ENCODE measurements at places on chromosomes 4 and X.
A peak's percentile ranks its signal among the peaks of the same experiment; 100 is the strongest.

GRCh38 chr4:110867981-110868720 lies 245.3 kb upstream of the PITX2 start:
- DNase-seq, result no peak

DNA sequence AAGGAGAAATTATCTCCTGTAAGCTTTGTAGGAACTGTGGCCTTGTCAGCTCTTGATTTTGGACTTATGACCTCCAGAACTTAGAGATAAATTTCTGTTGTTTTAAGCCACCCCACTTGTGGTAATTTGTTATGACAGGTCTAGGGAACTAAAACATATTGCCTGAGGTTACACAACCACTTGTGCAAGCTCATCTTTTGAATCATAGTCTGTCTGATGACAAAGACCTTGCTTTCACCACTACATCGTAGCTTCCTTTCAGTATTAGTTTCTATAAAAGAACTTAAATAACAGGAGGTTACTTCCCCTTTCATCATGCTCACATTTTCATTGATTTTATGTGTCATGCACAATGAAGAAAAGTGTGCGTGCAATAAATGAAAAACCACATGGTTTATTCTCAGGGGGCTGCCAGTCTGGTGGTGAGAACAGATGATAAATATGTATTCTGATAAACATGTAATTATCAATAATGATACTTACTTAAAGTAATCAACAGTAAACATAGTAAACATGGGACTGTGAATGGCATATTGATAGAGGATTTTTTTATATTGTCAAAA lies 690.0 kb upstream of the HS3ST1 start:
- DNase-seq, result no peak

- DNase-seq, result no peak
These were observed 334.7 kb upstream of the NR3C2 start for GRCh38 chr4:148776941-148777340.

GRCh38 chr4:2489081-2489805 lies 20.3 kb downstream of the RNF4 start:
- no peak for DNase-seq

GRCh38 chr4:87375719-87376291 lies 15.2 kb downstream of the HSD17B11 start:
- DNase-seq, result no peak

GRCh38 chrX:129091097-129091496 lies 432.2 kb downstream of the SMARCA1 start:
- DNase-seq, result no peak

DNA sequence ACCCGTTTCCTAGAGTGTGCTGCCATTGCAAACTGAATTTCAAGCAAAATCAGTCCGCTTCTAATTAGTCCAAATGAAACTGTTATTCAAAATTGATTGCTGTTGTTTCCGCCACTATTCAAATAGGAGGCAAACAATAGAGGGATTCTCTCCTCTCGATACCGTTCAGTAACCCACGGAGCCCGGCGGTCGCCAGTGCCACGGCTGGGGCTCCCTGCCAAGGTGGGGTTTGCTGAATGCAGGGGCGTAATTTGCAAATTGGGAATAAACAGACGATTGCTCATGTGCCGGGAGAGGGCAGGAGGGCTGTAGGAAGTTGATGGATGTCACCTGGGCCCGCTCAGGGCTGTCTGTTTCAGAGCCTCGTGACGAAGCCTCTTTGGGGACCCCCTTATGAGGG lies 8.8 kb downstream of the ADRA2C start:
- DNase-seq, result no peak

- no peak for DNase-seq
These were observed 403.1 kb downstream of the MID1IP1 start for GRCh38 chrX:39204353-39204752.

DNA sequence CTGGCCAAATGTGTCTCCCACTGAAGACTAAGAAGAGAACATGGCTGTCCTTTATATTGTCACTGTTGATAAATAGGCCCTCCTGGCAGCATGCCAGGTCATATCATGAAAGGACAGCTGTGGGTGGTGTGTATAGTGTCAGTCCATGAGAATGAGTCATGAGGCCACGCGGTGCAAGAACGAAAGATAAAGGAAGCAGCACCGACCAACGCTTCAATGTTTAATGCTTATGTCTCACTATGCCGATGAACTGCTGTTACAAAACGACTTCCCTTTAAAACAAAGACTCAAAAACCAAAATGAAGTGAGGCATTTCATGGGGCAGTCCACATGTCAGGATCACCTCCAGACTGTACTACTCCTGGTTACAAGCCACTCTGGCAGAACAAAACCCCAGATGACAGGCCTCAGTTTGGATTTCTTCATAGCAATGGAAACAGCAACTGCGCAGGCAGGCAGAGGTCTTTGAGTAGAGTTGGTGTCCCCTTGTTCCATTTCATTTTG lies 5.2 kb upstream of the TCEANC start:
- DNase-seq, result peak; percentile 35

GRCh38 chrX:120021927-120022326 lies 55.6 kb downstream of the RHOXF2B start:
- no peak for DNase-seq

DNA sequence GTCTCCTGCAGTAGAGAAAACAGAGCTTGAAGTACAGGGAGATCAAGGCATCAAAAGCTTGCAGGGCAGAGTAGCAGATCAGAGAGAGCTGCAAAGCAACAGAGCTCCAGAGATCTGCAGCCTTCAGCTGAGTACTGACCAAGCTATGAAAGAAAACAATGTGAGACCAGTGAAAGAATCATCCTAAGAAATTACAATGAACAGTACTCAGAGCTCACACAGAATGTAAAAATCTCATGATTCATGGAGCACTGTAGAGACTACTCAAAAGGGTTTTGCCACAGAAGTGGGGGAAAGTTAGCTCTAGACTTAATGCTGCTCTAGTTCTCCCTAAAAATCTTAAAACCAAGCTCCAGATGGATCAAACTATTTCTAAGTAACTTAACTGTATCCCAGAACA lies 80.0 kb upstream of the MAB21L2 start:
- no peak for DNase-seq

DNA sequence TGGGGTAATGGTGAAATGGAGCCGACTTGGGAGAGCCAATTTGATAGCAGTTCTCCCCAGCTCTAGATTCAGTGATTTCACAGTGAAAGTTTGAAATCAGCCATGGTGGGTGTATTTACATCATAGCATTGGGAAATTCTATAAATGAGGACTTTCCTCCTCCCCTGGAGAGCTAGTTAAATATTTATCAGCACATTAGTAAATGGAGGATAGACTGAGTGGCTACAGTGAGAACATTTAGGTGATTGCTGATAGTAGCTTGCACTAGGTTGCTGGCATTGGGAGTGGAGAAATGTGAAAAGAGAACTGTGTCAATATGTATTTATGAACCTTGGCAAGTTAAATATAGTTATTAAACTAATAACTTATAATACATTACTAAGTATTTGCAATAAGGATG lies 347.3 kb downstream of the CCSER1 start:
- DNase-seq, result no peak

GRCh38 chr4:19735012-19735411 lies 516.7 kb upstream of the SLIT2 start:
- no peak for DNase-seq

DNA sequence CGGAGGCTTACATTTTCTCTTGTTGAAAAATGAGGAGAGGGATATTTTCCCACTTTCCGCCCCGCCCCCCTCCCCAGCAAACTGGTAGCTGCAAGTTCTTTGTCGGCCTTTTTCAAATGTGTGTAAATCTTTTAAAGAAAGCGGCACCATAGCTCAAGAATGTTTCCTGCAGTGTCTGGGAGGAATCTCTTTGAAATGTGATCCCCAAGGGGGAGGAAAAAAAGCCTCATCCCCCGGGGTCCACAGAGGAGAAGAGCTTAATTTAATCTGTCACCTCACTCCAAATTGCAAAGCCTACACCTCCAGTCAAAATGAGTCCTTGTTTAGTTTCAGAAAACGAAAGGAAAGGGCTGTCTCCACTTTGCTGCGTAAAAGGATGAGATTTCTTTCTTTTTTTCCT lies 34.8 kb downstream of the ASMT start:
- DNase-seq, result no peak

DNA sequence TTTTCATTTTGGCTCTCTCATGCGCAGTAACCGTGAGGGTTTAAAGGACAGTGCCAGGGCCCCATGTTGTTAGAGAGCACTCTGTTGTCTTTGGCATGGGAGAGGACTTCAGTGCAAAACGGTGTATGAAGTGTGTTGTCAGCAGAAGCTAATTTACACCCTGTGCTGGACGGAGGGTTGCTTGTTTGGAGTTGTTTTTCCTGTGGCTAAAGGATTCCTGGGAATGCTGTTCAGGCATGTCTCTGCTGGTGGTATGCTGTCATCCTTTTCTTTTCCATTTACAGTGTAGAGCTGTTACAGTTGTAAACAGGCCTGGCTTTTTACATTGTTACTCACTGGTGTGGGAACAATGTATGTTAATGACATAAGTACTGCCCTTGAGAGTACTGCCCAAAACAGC lies 206.3 kb downstream of the CBR4 start:
- no peak for DNase-seq

DNA sequence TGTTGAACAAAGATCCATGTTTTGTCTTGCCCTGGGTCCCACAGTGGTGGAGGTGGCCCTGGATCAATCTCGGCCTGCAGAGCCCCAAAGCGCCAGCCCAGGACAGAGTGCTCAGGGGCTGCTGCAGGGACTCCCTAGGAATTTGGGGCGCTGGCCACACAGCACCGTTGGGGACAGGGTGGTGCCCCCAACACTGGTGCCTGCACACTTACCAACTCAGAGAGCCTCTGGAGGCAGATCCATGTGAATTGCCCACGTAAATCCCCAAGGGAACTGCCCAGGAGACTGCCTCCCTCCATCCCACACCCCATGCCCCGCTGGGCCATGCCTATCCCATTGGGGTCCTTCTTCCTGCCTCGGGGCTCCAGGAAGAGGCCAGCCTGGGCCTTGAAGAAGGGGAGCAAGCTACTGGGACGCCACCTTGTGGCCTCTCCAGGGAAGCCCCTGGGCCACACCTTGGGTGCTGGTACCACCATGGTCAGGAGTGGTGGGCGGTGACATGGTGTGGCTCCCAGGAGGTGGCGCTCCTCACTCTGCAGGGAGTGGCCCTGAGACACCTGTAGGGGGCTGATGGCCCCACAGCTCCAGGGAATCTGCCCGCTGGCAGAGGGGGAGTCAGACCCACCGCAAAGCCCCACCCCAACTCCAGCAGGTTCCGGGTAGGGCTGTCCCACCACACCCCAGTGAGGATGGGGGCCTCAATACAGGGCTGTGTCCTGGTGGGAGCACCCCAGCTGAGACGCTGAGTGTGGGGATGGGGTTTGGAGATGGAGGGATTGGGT lies 22.8 kb downstream of the CFAP99 start:
- no peak for DNase-seq

DNA sequence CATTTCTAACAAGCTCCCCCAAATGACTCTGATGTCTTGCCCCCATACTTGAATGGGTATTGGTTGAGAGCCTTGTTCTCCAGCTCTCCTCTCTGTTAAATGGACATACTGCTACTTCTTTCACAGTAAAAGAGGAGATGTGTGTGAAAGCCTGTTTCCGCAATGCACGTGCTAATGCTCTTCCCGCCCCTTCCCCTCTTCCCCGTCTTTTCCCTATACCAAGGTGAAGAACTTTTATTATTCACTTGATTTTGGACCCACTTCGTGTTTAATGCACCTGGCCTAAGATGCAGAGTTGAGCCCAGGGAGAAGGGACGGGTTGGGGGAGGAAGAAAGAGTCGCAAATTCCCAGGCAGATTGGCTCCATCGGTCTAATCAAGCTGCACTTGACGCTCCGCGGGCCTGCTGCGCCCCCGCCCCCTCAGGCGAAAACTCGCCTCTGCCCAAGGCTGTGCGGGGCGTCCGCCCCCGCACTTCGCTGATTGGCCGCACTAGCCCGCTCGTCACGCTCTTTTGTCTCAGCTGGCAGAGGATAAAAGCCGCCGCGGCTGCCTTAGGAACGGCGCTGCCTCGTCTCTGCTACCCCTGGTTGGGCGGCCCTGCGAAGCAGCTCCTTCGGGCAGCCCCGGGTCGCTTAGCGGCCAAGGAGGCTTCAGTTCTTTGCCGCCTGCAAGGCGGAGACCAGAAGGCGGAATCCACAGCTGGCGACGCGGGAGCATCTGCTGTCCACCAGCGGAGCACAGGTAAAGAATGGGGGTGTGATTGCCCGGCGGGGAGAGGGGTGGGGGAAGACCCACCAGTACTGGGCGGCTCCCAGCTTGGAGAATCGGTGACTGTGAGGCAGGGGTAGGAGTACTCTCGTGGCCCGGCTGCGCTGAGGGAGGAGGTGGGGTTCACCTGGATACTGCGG lies at the start of gene ZCCHC12:
Gene ZCCHC12 (plus strand): TSS at position 562 of the 910 bp plus-strand sequence. CDS start 1,421 bp downstream, outside the sequence.
- no peak for DNase-seq

DNA sequence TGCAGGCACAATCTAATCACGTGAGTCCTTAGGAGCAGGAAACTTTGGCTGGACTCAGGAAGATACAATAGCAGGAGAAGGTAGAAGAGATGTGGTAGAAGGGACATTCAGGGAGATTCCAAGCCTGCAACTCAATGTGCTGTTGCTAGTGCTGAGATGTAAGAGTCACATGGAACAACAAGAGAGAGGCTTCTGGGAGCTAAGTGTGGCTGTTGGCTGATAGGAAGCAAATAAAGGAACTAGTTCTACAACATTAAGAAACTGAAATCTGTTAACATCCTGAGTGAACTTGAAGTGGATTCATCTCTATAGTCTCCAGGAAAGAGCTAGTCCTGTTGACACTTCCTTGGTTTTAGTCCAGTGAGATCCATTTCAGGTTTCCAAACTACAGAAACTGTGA lies 1207.4 kb downstream of the ADGRL3 start:
- no peak for DNase-seq

DNA sequence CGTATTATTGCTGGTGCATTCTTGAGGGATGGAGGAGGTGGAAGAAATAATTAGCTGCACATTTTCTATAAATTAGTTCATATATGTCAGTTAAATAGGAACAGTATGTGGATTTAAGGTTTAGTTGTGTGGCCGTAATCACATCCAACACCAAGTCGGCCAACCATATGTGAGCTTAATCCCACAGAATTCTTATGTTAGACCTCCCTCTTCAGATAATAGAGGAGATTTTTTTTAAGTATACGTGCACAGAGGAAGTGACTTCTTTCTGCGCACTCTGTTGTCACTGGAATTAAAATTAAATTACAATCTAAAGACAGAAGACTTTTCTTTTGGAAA lies 2.1 kb downstream of the SEPTIN11 start:
- no peak for DNase-seq

DNA sequence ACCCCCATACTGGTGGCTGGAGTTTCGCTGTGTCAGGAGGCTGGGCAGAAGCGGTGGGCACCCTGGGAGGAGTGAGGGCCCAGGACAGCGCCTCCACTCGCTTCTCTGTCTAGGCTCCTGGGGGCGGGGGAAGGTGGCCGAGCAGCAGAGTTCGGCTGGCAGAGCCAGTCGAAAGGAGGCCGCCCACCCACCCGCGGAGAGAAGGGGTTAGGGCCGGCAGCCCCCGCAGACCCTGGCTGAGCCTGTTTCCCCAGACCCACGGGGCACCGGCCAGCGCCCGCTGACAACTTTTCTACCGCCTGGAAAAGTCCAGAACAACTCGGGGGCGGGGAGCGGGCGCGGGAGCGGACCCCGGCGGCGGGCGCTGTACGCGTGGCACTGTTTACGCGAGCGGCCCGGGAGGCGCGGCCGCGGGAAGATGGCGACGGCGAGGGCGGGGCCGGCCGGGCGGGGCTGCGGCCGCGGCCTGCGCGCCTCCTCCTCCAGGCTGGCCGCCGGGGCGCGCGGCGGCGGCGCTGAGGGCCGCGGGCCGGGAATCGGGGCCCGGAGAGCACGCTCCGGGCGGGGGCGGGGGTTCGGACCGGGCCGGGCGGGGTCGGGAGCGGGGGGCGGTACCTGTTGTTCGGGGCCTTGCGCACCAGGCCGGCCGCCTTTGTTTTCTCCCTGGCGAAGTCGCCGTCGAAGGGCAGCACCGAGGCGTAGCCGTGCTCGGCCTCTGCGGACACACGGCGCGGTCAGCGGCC lies 628 bp downstream of the MXD4 start:
- DNase-seq, result no peak
